Pons (tissue), 1 donor: ENCODE measurements at places on chromosomes 2 and 18.

- DNase-seq, result no peak
Measured at GRCh38 chr2:28749526-28749925, 2.1 kb upstream of the PPP1CB start.

GRCh38 chr2:53949457-53949856 is 21.3 kb downstream of the PSME4 start:
- no peak for DNase-seq

- DNase-seq, result no peak
Measured at GRCh38 chr2:12720754-12721378, 4.1 kb downstream of the TRIB2 start.

DNA sequence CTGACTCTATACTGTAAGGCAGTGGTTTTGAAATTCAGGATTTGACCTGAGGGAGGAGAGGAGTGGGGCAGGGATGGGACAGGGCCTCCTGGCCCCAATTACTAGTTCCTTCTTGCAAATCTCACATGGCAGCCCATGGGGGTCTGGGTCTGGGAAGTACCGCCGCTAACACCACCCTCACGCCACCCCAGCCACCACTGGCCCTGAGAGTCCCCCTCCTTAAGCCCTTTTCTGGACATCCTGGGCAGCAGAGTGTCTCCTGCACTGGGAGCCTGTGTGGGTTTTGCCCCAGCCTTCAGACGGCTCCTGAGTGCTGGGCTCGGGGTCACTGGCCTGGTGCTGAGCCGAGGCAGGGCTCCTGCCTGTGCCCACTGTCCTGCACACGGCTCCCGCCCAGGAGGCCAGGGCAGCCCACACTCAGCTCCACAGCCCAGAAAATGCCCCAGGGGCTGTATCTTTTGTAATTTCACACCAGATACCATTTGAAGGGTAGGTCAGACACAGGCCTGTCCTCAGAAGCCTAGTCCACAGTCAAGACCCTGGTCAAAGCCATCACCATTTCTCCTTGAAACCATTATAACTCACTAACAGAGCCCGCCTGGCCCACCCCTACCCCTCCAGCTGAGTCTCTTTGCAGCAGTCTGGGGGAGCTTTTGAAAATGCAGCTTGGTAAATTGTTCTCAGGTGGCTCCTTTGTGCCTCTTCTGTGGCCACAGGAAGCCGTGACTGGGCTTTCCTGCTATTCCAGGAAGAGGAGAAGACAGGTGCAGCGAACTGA is 55.1 kb downstream of the CYP27C1 start:
- no peak for DNase-seq

GRCh38 chr2:85444629-85445172 is 26.2 kb downstream of the SH2D6 start:
- no peak for DNase-seq

GRCh38 chr2:86308984-86309695 is 28.3 kb downstream of the REEP1 start:
- DNase-seq, result no peak

- peak; percentile 49 for DNase-seq
Measured at GRCh38 chr2:29718076-29718686, 203.2 kb downstream of the ALK start.

DNA sequence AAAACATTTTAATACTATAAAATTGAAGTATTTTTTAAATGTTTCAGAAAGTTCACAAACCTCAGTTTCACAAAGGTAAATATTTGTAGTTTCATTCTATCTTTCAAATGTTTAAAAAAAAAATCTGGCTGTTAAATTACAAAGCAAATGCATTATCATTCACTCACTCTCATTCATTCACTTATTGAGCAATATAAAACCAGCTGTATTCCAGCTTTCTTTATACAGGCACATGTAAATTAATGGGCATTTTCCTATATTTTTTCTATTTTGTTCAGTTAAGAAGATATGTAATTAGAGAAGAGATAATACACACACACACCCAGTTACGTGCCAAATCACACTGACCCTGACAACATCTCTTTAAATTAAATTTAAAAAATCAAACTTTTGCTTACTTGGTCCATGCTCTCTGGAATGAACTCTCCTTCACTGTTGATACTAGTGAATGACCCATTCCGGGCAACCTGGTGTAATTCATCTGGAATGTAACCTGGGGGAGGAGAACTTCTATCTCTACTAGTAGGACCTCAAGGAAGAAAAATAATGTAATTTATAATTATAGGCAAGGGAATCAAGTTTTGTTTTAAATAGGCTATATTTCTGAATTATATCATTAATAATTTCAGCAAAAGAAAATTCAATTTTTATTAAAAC is 32.5 kb upstream of the ERCC3 start:
- no peak for DNase-seq

GRCh38 chr2:172922815-172923214 is 152.8 kb upstream of the MAP3K20 start:
- no peak for DNase-seq
